KG1 (cell line): ENCODE measurements at places on chromosomes 4 and X.

GRCh38 chrX:19291086-19291485 lies 52.6 kb upstream of the PDHA1 start:
- no peak for DNase-seq

- DNase-seq = no peak
Observed at GRCh38 chrX:12153741-12154140, 15.5 kb downstream of the FRMPD4 start.

- no peak for DNase-seq
Observed at GRCh38 chr4:163048447-163048846, 118.2 kb downstream of the NAF1 start.

- no peak for DNase-seq
Observed at GRCh38 chrX:149010013-149010852, 494.9 kb downstream of the IDS start.

DNA sequence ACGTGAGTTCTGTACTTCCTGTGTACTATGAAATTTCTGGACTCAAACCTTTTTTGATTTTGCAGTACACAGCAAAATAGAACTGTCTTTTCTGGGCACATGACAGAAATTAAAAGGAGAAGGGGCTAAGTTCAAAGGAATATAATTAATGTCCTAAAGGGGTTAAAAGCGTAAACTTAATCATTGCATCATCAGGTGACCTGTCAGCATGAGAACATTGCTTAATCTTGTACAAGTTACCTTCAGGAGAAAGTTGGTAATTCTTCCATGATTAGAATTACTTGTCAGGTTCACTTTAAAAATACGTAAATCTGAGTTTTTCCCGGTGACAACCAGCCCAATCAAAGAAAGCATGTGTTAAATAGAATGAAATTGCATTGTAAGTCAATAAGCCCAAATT lies 43.2 kb upstream of the PNPLA4 start:
- no peak for DNase-seq

DNA sequence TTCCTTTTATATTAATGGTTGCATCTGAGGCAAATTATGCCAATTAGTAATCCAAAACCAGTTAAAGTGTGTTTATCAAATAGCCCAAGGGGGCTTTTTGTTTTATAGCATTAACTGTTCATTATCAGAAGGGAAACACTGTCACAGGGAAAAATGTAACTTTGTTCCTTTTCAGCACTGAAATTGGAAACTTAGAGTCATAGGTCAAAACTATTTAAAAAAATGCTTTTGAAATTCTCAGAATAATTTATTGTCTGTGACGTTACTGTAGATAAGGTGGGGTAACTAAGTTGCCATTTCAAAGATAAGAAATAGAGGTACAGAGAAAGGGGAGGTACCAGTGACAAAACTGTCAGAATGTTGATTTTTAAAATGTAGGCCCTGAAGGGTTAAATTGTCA lies 129.3 kb downstream of the AKAP4 start:
- no peak for DNase-seq

GRCh38 chr4:136823020-136823419 lies 709.3 kb downstream of the PCDH18 start:
- DNase-seq = no peak
